Coronary artery (tissue), 2 donors: ENCODE measurements at places on chromosomes 7 and 10.

- DNase-seq = no peak
These were observed 52.1 kb upstream of the LMTK2 start for GRCh38 chr7:98054585-98054984.

DNA sequence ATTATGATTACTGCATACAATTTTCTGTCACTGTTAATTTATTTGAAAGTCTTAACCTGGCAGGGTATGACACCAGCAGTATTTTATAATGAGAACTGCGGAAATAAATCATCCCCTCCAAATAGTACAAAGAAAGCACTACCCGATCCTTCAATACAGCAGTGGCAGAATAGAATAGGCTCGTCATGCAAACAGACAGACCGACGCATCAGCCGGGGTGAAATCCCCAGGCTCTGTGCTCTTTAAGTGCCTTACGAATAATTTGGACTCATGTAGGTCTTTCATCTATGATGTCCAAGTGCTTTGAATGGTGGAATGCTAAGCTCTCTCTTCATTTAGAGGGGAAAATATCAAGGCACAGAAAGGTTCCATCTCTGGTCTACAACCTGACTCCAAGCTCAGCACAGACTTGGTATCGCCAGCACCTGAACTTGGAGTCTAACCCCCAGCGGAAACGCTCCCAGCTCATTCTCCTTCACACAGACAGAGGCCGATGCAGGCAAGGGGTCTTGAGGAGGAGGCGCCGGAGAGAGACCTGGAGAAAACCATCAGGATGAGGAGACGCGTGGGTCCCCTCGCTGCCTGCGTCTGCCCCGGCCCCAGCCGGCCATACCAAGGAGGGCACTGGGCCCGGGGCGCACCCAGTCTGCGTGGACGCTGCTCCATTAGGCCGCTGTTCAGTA is 568.1 kb upstream of the MKI67 start:
- no peak for DNase-seq

DNA sequence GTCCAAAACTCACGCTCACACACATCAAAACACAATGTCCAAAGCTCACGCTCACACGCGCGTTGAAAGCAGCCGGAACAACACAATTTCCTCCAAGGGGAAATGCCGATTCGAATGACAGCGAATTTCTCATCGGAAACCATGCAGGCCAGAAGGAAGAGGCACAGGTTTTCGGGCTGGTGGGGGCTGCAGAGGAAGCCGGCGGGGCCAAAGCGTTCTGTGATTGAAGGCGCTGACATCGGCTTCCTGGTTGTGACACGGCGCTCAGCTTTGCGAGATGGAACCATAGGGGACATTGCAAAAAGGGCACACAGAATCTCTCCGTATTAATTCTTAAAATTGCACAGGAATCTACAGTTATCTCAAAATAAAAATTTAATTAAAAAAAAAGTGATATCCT is 61.3 kb downstream of the FOXL3 start:
- no peak for DNase-seq

DNA sequence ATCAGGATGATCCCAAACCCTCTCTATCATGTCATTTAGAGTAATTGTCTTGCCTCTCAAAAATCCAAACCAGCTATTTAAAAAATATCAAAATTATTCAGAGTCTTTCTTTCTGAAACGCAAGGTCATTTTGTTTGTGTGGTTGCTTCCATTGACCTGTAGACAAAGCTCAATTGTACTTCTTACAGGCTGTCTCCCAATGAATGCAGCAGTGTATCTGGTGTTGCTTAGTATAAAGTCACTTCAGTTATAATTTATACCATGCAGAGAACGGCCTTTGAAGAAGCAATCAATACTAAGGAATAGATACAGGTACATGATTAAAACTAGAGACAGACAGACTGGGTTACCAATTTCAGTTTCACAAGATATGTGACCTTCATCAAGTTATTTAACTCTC is 80.9 kb downstream of the DOCK4 start:
- DNase-seq = no peak

GRCh38 chr10:7035126-7035761 is 375.6 kb downstream of the SFMBT2 start:
- DNase-seq = no peak

GRCh38 chr7:47594406-47594805 is 12.5 kb upstream of the TNS3 start:
- DNase-seq = no peak

DNA sequence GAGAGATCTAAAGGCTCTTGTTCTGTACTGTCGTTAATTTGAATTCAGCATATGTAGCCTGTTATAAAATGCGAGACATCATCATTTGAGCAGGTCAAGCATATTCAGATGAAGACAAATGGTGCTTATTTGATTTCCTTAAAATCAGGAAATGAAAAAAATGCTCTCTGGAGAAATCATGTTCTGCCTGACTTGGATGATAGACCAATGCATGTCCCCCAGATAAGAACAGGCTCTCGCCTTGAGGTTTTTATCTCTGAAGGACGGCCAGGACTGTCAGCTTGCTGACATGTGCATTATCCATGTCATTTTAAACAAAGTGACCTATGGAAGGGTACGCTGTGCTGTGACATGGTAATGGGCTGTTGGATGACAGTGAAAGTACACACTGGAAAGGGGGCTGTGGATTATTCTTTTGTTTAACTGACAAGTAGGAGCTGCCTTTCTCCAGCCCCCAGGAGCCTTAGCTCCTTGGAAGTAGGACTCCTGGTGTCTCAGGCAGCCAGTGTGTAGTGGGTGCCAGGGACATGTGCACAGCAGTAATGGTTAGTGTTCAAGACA is 695.1 kb upstream of the GALNT17 start:
- no peak for DNase-seq

- no peak for DNase-seq
These were observed 3.3 kb upstream of the CAMK2G start for GRCh38 chr10:73877533-73878160.

DNA sequence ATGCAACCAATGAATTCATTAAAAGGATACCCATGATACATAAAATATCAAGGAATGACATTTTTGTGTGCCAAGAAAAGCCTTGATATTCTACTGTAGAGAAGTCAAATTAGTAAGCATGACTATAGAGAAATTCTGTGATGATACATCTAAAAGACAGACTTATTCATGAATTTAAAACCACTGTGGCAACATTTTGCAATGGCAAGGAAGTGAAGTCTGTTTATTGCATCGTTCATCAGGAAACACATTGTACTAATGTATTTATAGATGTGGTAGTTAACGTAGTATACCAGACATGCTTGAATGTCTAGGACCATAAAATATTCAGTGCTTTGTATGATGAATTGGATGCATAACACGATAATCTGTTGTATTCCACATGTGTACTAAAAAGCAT is 9.3 kb upstream of the CLEC5A start:
- DNase-seq = no peak

GRCh38 chr10:28160866-28161405 is 141.9 kb downstream of the MPP7 start:
- DNase-seq = no peak

- DNase-seq = no peak
These were observed 337.5 kb downstream of the RPS24 start for GRCh38 chr10:78371136-78371535.

GRCh38 chr10:131537281-131537680 is 225.8 kb upstream of the TCERG1L start:
- DNase-seq = no peak

DNA sequence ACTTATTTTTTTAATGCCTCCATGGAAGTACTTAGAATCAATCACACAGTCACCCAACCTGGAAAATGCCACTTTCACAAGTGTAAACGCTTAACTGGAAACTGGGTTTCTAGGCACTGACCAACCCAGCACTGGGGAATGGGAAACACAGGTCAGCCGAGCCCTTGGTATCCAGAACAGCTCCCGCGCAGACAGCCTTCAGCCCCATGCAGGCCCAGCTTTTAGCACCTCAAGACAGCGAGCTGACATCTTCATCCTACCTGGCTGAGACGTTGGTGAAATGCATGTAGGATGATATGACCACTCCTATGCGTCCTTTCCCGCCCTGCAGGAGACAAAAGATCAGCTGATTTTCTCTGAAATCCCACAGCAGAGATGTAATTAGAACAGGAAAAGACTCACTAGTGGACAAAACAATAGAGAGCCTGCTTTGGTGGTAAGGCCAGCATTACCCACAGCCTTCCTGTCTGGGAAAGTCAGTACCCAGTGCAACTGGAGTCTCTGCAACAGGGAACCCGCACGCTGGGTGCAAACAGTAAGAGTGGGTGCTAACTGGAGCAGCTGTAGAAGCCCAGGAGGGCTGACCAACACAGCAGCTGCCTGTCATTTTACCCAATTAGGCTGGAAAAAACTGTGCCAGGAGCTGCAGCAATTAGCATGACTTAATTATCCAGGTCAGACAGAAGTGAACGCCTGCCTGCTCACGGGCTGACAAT is 153.7 kb downstream of the TNS3 start:
- peak; percentile 50 for DNase-seq

DNA sequence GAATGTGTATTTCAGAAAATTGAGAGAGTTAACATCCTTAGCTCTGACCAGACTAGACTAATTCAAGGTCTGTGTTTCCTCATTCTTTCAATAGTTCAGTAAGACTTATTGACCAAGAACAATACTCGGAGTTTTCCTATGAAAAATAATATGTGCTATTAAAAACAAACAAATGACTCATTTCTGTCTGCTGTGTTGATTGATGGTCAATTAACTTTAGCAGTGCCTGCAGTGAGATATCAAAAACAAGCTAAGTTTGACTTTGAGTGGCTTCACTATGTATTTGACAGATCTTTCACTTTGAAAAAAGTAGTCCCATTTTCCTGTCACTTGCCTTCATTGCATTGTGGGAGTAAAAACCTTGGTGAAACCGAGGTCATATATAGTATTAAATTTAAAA is 91.0 kb downstream of the GNAT3 start:
- DNase-seq = no peak

- DNase-seq = no peak
These were observed 220.8 kb upstream of the CELF2 start for GRCh38 chr10:10796774-10797415.

- no peak for DNase-seq
These were observed 68.9 kb upstream of the CCDC71L start for GRCh38 chr7:106729720-106730385.

- DNase-seq = no peak
These were observed 52.3 kb downstream of the HECW1 start for GRCh38 chr7:43164757-43165156.

DNA sequence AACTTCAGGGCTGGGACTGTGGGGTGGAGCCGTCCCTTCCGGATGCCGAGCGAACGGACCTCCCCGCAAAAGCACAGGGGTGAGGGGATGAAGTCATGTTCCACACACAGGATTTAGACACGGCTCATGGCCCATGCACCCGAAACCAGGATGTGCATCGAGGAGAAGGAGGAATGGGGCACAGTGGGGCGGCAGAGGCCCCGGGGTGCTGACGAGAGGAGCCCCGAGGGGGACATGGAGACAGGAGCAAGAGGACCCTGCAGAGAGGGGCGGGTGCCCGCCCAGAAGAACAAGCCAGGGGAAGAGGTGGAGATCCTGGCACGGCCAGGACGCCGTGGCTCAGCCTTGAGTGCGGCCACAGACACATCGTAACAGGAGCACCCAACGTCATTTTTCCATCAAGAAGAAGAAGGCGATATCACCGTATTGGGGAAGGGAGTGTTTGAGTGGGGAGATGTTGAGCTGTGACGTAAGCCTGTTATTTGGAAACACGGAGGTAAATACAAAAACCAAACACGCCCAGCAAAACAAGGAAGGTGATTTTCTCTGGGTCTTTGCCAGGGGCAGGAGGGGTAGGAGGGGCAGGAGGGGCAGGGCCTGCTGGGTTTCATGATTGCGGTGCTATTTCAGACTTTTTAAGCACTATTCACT is 25.3 kb upstream of the FOXL3 start:
- no peak for DNase-seq

GRCh38 chr7:149422162-149422913 is 38.5 kb downstream of the ZNF777 start:
- no peak for DNase-seq
